Stimulated activated CD4-positive, alpha-beta T cell treated with anti-CD3 and anti-CD28 coated beads, Interleukin-15, amount 100 ng/mL, for 24 hours (primary cell): ENCODE measurements at places on chromosomes 11 and 22.

DNA sequence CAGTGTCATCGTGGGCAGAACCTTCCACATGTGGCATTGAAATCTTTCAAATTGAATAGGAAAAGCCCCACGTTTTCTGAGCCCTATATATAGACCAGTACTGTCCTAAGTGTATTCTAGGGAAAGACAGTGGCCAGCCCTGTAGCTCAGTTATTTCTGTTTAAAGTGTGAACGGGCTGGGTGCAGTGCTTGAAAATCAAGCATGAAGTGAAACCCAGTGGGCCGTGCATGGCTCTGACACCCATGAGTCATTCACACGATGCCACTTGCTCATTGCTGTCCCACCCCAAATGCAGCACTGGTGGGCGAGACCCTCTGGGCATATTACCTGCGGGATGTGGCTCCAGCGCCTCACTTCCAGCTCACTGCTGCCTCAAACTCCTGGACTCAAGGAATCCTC lies 29.8 kb upstream of the CCDC188 start:
- DNase-seq = no peak

DNA sequence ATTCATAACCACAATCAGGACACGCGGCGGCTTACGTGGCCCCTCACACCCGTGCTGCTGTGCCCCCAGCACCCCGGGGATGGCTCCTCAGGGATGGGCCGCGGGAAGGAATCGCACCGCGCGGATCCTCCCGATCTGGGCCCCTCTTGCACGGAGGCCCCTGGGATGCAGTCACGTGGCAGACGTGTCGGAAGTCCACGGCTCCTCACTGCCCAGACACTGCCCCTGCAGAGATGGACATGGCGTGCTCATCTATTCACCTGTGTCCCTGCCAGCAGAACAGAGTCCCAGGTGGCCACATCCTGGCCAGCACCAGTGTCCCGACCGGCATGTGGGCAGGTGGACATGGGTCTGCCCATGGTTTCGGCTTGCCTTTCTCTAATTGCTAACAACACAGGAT lies 12.8 kb downstream of the MOB2 start:
- DNase-seq = no peak

GRCh38 chr22:47034905-47035419 lies 272.5 kb downstream of the TBC1D22A start:
- no peak for DNase-seq

GRCh38 chr22:39773976-39774539 lies 119.5 kb downstream of the ENTHD1 start:
- DNase-seq = peak; percentile 43

DNA sequence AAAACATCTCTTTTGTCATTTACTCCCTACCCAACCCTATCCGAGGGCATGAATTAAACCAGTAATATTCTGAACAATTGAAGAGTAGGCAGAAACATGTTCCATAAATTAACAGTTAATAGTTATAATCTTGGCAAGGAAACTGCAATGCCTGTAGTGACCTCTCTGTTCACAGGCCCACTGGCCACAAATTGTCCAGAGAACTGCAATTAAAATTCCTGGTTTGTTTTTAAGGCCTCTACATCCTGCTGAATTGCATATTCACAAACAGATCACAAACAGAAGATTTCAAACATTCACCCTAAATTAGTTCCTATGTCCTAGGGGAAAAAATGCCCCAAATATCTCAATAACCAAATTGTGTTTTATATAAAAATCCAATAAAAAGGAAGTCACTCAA lies 143.2 kb upstream of the TRPC6 start:
- DNase-seq = no peak

DNA sequence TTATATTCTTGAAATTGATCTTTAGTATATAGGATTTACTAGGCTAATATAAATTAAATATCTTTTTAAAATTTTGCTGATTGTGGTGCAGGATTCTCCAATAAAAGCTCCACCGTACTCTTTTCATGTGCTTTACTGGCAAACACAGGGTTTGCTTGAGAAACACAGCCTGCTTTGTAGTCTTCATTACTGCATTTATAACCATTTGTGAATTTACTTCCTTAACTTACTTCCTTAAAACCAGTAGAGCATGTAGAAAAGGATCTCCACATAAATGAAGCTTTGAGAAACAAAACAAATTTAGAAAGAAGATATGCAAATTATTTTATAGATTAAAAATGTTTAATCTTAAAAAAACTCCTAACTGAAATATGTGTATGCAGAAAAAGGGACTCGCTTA lies 28.8 kb downstream of the SWAP70 start:
- no peak for DNase-seq

DNA sequence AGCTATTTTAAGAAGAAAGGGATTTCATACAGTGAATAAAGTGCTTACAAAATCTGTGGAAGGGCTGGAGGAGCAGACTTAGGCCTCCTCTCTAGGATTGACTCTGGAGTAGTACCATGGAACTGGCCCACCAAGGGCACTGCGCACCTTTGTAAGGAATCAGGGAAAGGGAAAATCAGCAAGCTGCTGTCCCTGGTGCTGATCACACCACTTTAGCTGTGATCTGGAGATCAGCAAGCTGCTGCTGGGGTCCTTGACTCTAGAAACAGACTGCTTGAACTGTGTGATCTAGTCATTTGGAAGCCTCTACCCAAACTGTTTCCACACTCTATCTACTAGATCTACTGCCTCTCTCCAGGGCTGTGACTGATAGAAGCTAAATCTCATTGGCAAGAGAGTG lies 18.4 kb upstream of the TECTA start:
- DNase-seq = no peak

DNA sequence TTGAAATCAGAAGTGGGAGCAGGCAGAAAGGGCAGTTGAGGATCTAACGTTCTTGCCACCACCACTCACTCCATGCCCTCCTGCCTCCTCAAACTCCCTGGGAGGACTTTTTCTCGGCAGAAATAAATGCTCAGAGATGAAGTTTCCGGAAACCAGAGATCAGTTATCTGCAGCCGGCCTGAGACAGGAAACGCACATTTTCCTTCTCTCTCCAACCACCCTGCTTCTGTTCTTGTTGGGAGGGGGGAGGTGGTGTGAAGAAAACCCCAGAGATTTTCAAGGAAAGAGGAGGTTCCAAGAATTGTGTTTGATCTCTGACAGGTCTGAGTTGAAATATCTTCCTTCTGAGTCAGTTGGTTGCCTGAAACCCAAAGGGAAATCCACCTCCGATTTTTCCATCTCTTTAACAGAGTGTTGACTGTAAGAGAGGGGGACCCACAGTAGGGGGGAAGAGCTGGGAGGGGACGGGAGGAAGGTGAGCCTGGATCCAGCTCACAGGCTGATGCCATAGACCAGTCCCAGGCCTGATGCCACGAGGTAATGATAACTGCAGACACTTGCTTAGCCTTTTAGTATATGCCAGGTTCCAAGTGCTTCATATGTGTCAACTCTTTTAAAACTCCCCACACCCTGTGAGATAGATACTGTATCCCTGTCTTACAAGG lies 100.8 kb downstream of the TRAF6 start:
- peak; percentile 53 for DNase-seq

- DNase-seq = peak; percentile 67
These were observed 657 bp upstream of the MAPK8IP2 start for GRCh38 chr22:50599816-50600455.

- peak; percentile 51 for DNase-seq
These were observed 13.7 kb downstream of the MFNG start for GRCh38 chr22:37472418-37473006.

DNA sequence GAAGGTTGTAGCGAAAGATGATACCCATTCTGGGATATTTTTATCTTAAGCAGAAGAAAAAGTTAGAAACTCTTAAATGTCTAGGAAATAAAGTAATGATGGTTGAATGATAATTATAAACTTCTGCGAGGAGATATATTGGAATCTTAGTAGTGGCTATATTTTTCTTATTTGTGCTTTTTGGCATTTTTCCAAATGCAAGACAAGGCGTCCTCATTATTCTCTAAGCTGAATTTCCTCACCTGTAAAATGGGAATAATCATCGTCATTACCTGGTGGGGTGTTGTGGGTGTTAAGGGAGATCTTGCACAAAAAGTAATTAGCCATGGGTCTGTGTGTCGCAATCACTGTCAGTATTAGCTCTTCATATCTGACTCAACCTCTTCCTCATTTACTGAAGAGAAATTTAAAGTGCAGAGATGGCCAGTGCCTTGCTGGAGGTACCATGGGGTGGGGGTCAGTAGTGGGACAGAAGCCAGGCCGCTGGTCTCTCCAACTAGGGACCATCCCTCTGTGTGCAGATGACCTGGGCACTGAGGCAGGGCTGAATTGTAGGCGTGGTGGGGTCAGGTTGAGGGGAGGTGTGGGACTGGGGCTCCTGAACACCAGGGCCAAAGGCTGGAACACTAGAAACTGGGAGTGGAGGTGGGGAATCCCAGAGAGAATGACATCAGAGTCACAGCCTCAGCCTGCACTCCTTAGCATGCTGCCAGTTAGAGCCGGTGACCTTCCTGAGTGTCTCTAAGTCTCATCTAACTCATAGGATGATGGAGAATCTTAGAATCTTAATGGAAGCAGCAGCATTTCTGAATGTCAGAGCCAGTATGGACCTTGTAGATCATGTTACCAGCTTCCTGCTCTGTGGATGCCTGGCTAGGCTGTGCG lies 4.1 kb downstream of the PITPNM1 start:
- no peak for DNase-seq

GRCh38 chr11:112761911-112762706 lies 199.1 kb upstream of the NCAM1 start:
- no peak for DNase-seq

DNA sequence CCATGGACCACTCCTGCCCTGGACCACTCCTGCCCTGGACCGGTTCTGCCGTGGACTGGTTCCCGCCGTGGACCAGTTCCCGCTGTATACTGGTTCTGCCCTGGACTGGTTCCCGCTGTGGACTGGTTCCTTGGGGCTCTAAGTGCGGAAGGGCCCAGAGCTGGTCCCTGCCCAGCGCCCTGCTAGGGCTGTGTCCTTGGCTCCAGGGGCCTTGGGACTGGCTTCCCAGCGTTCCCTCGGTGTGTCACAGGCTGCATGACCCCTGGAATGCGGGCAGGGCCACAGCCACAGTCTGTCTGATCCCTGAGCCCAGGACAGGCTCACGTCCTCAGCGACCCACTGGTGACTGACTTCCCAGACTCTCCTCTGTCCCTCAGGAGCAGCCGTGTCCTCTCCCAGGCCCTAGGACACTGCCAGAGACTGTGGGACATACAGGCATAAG lies 412.2 kb downstream of the TBC1D22A start:
- DNase-seq = no peak

DNA sequence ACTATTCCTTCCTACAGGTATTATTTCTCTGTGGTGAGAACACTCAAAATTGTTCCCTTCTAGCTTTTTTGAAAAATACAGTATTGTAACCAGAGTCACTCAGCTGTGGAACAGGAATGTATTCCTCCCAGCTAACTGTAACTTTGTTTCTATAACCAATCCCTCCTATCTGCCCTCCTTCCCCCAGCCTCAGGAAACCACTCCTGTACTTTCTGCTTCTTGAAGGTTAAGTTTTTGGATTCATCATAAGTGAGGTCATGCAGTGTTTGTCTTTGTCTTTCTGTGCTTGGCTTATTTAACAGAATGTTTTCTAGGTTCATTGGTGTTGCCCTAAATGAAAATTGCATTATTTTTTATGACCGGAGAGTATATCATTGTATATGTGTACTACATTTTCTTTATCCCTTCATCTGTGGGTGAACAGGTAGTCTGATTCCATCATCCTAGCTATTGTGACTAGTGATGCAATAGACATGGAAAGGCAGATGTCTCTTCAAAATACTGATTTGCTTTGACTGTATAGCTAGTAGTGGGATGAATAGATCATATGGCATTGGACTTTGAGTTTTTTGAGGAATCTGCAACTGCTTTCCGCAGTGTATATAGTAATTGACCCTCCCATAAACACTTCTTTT lies 112.9 kb upstream of the GRK3 start:
- DNase-seq = no peak

DNA sequence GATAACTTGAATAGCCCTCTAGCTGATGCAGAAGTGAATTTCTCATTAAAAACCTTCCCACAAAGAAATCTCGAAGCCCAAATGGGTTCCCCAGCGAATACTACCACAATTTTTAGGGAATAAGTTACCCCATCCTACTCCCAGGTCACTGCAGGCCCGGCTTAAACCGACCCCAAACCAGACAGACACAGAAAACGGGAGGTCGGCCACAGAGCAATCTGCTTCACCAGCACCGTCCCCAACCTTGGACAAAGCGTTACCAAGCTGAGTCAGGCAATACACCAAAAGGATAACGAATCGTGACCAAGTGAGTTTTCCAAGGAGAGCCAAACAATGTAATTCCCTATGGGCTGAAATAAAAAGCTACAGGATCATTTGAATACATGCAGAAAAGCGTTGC lies 575 bp upstream of the MOV10L1 start:
- DNase-seq = no peak

DNA sequence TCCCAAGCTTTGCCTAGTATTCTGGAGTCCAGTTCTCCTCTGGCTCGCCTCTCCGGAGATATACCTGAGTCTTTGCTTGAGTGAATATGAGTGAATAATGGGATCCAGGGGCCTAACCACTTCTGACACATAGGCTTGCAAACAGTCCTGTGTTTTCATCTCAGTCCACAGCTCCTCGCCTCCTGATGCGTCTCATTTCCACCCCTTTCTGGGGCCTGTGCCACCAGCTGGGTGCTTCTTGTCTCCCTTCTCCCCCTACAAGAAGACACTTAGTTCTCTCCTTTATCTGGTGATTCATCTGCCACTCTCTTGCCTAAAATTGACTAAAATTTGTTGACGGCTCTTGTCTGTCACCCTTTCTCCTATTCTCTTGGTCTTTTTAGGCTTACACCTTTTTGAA lies 44.6 kb downstream of the SFI1 start:
- no peak for DNase-seq

DNA sequence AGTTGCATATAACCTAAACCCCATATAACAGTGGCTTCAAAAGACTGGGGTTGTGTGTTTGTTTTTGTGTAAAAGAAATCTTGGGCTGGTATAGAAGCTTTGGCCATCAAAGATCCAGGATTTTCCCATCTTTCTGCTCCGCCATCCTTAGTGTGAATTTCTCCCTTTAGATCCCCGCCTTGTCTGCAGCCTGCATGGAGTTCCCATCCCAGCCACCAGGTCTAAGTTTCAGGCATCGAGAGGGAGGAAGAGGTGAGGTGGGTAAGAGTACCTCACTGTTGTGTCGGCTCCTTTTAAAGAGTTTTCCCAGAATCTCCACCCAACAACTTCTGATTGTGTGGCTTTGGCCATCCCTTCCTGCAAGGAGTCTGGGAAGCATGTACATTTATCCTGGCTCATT lies 195.5 kb upstream of the SORL1-AS1 start:
- no peak for DNase-seq

DNA sequence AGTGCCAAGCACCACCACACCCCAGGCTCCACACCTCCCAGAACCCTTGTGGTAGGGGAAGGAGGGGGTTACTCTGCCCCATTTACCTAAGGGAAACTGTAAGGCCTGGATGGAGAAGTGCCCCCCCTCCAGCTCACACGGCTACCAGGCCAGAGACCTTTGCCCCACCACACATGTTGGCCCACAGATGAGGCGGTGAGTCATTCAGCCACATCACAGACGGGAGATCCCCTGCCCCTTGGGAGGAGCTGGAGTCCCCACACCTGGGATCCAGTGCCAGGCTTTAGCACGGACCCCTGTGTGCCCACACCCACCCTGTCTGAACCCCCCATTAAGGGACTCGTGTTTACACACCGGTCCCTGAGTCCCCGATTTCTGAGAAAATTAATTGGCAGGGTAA lies 24.9 kb downstream of the CDKN1C start:
- peak; percentile 40 for DNase-seq

GRCh38 chr11:67472882-67473281 lies 3.8 kb upstream of the TMEM134 start:
- no peak for DNase-seq

GRCh38 chr11:99925968-99926367 lies 761.1 kb upstream of the ARHGAP42 start:
- no peak for DNase-seq
